ENCODE measurements at places on chromosomes 1 and 21.
A peak's percentile ranks its signal among the peaks of the same experiment; 100 is the strongest.

- no peak for ATAC-seq
These were observed 20.1 kb upstream of the COL16A1 start for GRCh38 chr1:31723828-31724359.

DNA sequence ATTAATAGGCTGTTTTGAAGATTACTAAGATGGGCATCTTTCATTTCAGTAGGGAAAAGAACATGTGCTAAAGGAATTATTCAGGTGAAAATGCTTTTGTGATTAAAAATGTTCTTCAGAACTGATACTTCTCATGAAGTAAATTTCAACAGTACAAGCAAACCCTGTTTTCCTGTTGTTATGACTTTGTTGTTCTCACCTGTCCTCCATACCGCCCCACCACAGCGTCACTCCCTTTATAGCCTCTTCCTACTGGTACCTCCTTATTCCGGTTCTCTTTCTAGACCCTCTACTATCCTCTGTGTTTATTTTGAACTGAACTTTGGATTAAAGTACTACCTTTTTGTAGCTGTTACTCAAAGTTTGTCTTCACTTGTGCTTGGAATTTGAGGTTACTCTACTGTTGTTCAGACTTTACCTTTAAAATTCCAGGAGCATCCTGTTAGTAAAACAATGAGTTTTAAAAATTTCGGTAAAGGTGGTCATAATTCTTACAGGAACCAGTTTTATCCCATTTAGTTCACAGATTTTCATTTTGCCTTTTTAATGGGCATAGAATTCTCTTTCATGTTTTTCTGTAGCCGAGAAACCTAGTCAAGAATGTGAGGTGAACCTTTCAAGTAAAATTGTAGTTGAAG, 10.9 kb downstream of the CNST start:
- no peak for ATAC-seq

GRCh38 chr1:48471691-48472576, at the start of gene SPATA6:
Gene SPATA6 (minus strand): TSS chr1:48472204. CDS start chr1:48472008, 196 bp downstream.
- peak; percentile 95 for ATAC-seq

DNA sequence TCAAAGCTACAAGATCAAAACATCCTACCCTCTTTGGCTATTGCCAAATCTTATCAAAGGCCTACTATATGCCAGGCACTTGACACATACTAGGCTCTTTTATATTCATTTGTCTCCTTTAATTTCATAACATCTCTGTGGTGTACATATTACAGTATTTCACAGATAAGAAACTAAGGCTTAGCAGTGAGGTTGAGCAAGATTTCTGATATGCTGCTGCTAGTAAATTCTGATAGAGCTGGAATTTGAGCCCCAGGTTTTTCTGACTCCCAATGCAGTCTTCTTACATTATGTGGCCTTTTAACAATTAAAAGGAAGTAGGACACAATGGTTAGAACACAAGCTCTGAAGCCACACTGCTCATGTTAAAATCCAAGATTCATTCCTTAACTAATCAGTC, 16.8 kb downstream of the CCDC185 start:
- ATAC-seq: no peak

GRCh38 chr1:205693421-205693991, 13.2 kb upstream of the SLC45A3 start:
- no peak for ATAC-seq

- no peak for ATAC-seq
These were observed 729 bp upstream of the CDCA8 start for GRCh38 chr1:37691497-37692077.

GRCh38 chr1:248805876-248806275, 19.8 kb downstream of the SH3BP5L start:
- no peak for ATAC-seq

DNA sequence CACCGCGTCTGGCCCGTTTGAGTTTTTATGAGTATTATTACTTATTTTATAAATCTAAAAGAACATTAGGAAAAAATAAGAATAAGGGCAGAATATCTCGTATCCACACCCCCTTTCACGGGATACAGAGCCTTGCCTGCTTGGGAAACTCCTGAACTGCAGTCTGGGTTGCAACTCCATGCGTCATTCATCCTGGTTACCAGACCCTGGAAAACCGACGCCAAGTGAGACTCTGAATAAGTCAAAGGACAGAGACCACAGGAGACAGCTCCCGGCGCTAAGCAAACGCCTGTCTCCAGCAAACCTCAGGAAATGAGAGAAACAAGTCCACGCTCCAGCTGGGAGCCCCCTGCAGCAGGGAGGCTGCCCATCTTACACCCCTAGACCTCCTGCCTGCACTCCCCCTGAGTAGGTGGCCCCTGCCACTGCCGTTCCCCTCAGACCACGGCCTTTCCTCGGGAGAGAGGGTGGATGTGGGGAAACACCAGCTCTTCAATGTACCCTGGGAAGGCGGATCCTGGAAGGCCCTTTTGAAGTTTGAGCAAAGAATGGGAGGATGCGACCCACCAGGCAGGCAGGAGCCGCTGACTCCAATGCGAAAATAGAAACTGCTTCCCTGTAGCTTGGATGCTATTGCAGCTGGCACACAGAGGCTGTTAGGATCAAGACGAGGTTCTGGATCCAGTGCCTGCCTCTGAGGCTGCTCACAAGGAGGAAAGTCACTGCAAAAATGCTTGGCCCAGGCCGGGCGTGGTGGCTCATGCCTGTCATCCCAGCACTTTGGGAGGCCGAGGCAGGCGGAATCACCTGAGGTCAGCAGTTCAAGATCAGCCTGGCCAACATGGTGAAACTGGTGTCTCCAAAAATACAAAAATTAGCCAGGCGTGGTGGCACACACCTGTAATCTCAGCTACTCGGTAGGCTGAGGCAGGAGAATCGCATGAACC, 37.7 kb upstream of the GPR157 start:
- ATAC-seq: no peak

GRCh38 chr1:228104526-228105269, 1.6 kb upstream of the C1orf35 start:
- no peak for ATAC-seq

GRCh38 chr1:248810000-248810726, 15.6 kb downstream of the SH3BP5L start:
- ATAC-seq: no peak

DNA sequence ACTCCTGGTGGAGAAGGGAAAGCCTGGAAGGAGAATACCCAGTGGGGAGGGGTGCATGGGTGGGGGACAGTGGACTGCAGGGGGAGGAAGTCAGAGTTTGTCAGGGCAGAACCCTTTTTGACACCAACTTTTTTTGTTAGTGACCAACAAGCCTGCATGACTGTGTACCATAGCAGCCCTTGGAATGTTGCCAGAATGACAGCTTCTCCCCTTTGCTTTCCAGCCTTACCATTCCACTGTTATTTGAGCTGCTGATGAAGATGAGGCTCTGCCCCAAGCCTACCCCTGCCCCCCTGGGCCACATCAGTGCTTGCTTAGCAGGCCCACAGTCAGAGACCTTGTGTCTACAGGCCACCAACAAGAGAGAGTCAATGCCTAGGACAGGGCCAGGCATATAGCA, 341.2 kb downstream of the HHAT start:
- no peak for ATAC-seq

- ATAC-seq: peak; percentile 29
These were observed 21.0 kb upstream of the CXADR start for GRCh38 chr21:17491716-17492414.

GRCh38 chr21:31957631-31958030, 84.8 kb downstream of the HUNK start:
- no peak for ATAC-seq

DNA sequence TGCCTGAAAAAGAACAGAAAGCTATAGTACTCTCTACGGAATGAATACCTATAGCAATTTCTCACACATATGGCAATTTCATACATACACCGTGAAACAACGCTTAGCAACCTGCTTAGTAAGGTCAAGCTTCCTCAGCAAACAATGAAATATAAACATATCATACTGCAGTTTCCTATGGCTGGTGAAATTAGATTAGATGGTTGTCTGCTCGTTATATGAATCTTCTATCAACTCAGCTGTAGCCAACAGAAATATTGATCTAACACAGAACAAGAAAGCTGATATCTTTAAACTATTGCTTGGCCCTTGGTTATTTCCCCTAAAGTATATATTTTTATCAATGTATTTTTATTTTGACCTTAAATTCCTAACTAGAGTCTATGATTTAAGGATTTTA, 187.8 kb downstream of the SLC44A5 start:
- no peak for ATAC-seq

GRCh38 chr21:35222021-35222420, 172.9 kb upstream of the RUNX1 start:
- no peak for ATAC-seq

Measured in activated CD4-positive, CD25-positive, alpha-beta regulatory T cell treated with anti-CD3 and anti-CD28 coated beads, Interleukin-2, amount 50 U/mL, for 24 hours (primary cell).